BE2C (cell line): ENCODE measurements at places on chromosomes 16 and 17.

DNA sequence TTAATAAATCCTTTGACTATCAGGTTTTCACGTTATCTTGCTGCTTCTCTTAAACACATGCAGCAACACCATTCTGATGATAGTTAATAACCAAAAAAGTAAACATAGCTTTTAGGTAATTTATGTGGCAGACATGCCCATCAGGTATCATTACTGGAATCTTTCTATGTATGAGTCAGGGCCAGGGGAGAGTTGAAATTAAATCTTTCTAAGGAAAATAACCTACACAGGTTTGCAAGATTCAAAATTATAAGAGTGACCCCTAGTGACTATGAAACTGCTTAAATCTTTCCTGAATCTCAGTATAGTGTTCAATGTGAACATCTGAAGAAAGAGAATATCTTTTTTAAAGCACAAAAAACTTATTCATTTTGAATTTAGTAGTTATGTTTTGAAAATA is 666.6 kb downstream of the CDH11 start:
- DNase-seq: no peak

DNA sequence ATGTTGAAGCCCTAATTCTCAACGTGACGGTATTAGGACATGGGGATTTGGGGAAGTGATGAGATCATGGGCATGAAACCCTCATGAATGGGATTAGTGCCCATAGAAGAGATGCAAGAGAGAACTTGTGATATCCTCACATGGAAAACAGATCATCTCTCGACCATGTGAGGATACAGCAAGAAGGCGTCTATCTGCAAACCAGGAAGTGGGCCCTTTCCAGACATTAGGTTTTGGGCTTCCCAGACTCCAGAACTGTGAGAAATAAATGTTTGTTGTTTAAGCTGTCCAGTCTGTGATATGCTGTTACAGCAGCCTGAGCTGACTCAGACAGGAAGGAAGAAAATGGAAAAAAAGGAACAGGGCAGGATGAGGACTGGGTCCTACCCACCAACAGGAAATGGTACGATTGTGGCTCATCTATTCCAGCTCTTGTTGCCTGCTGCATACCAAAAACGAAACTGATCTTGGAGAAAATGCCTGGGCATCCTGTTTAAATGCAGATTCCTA is 21.9 kb upstream of the SSTR2 start:
- no peak for DNase-seq

DNA sequence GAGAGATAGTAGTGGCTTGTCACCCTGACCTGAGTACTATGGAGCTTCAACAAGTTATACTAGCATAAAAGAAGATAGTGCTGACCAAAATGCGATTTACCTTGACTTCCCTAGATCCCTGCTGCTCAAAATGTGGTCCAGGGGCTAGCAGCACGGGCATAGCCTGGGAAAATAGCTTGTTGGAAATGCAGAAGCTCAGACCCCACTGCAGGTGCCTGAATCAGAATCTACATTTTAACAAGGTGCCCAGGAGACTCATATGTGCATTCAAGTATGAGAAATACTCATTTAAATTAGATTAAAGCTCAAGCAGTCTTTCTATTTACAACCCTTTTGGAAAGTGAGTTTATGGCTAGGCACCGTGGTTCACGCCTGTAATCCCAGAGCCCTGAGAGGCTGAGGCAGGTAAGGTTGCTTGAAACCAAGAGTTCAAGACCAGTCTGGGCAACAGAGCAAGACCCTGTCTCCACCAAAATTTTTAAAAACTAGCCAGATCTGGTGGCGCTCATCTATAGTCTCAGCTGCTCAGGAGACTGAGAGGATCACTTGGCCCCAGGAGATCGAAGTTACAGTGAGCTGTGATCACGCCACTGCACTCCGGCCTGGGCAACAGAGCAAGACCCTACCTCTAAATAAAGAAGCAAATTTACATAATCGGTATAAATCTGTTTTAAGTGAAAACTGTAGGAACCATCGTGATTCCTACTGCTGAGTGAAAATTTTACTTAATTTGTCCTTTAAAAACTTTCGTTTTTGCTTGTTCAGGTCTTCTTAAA is 7.3 kb downstream of the APOH start:
- no peak for DNase-seq

- no peak for DNase-seq
Observed at GRCh38 chr17:67431249-67432015, 54.4 kb downstream of the PITPNC1 start.

DNA sequence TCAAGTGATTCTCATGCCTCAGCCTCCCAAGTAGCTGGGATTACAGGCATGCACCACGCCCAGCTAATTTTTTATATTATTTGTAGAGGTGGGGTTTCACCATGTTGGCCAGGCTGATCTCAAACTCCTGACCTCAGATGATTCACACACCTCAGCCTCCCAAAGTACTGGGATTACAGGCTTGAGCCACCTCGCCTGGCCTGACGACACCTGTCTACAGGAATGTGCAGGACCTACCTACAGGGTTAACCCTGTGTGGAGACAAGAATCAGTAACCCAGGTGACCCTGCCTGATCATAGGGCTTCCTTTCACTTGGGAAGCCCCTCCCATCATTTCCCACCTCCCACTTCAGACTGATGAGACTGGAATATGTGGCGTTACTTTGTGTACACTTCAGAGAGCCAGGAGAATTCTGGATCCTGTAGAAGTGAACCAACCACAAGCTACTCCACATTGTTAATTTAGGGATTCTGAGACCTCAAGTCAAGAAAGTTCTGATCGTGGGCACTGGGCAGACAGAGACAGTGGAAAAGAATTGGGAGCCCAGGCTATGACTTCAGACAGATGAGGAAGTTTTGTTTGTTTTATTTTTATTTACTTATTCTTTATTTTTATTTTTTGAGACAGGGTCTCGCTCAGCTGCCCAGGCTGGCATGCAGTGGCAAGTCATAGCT is 5.7 kb upstream of the MILR1 start:
- no peak for DNase-seq

DNA sequence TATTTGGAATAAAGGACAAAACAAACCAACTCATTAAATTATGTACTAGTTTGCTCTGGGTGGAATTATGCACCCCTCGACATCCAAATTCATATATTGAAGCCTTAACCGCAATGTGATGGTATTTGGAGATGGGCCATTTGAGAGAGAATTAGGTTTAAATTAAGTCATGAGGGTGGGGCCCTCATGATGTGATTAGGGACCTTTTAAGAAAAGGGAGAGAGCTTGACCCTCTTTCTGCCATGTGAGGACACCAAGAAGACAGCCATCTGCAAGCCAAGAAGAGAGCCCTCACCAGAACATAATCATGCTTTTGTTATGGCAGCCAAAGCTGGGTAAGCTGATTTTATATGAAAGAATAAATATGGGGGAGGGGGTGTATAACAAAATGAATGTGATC is 2.0 kb downstream of the C16orf87 start:
- no peak for DNase-seq
